RPMI8226 (cell line): ENCODE measurements at places on chromosomes 2 and 18.

GRCh38 chr2:31081492-31081891 is 56.7 kb downstream of the GALNT14 start:
- DNase-seq = no peak

GRCh38 chr2:127523269-127523939 is 2.9 kb downstream of the IWS1 start:
- DNase-seq = no peak

GRCh38 chr2:134408386-134408785 is 154.5 kb downstream of the MGAT5 start:
- no peak for DNase-seq

DNA sequence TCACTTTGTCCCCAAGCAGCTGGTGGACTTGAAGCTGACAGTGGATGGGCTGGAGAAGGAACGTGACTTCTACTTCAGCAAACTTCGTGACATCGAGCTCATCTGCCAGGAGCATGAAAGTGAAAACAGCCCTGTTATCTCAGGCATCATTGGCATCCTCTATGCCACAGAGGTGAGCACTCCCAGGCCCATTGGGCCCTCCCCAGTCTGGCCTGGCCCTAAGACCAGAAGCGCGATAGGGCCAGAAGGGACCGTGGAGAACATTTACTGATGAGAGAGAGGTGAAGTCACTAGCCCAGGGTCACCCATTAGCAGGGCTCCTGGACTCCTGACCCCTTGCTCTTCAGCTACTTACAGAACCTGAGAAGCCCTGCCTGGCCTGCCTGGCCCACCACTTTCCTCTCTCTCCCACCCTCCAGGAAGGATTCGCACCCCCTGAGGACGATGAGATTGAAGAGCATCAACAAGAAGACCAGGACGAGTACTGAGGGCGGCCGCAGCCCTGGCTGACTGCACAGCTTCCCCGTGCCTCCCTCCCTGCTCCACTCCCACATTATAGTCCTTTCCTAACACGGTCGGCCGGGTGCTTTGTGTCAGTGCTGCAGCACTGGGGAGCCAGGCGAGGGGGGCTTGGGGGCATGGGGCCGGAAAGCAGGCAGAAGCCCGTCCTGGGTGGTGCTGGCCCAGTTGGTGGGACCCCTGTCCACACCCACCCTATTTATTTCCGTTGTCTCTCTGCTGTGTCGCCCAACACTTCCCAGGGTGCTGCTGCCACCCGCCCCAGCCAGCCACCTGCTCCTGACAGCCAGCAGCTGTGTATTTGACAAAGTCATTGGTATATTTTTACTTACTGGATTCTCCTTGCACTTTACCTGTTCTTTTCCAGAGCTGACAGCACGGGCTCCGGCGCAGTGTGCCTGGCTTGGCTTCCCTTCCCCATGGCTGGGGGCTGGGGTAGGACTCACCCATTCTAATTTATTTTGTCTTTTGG is 6.6 kb upstream of the TMEM214 start:
- DNase-seq = no peak

- DNase-seq = no peak
Observed at GRCh38 chr18:72223733-72224132, 320.4 kb downstream of the CBLN2 start.

DNA sequence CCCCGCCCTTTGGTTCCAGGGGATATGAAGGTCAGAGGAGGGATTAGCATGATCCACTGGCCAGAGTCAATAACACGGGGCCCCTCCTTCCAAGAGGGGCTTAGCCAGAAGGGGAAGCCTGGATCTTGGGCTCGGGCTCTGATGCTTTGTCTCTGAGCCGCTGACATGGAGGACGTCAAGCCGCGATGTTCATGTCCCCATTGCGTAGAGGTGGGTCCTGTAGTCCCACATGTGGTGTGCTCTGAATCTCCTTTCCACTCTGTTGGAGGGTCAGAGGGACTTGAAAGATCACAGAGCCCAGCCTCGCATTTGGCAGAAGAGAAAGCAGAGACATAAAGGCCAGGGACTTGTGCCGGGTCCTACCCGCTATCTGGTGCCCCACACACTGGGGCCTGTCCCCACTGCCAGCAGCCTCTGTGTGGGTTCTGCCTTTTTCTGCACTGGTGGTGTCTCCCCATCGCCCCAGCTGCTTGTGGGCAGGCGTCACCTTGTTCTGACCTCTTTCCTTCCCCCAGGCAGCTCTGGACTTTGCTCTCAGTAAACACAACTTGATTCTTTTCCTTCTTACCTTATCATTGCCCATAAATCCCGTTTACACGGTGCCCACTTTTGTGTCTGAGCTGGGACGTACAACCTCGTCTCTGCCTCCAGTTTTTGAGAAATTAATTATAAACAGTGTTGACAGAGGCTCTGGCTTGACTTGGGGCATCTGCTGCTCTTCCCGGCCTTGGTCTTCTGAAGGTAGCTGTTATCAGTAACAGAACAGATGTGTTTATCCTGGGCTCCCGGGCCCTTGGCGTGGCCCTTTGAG is 48.8 kb downstream of the SH3BP4 start:
- DNase-seq = no peak

DNA sequence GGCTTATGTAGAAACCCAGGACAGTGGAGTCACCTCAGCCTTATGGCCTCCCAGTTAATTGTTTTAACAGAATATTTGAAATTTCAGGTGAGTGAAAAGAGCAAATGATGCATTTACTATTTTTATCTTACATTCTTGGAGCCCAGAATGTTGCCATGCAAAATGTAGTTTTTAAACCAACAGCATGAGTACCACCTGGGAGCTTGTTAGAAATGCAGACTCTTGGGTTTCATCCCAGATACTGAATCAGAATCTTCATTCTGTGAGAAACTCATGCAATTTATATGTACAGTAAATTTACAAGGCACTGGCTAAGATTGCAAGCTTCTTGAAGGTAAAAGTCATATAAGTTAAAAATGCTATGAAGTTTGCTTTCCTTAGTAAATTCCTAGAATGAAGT is 654.5 kb upstream of the CDH2 start:
- DNase-seq = no peak
